ENCODE measurements at places on chromosomes 6 and 20. TPM values are rescaled to one million over a fixed set of nuclear protein-coding genes. Genes with fewer than 3 reads are reported as not detected.

- DNase-seq, result no peak
Measured at GRCh38 chr6:77883851-77884250, 231.0 kb downstream of the MEI4 start.

GRCh38 chr6:8536122-8536521, 100.8 kb upstream of the SLC35B3 start:
- DNase-seq, result no peak

DNA sequence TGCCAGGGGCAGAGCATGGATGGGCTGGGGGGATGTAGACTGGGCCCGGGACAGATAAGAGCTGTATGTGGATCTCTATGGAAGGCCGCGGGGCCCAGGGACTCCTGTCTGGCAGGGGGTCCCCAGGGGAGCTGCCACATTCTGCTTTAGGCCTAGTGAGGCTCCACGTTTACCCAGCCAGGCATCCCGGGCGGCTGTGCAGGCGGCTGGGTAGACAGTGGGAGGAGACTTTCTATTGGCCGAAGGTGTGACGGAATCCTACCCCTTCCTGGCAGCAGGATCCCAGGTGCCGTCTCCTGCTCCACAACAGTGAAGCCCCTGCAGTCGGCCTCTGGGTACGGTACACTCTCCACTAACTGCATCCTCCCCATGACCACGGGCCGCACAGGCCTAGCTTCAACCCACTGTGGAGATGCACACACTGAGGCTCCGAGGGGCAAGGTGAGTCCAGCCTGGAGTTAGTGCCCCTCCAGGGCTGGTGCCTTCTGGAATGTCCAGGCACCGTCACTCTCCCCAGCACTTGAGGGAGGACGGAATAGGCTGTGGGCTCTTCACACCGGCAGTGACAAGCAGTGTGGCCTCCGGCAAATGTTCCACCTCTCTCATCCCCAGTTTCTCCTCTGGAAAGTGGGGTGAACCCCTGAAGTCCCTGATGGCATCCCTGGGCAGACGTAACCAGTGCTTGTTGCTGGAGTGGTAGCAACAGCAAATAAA, 36.8 kb upstream of the ZBP1 start:
- DNase-seq, result no peak

DNA sequence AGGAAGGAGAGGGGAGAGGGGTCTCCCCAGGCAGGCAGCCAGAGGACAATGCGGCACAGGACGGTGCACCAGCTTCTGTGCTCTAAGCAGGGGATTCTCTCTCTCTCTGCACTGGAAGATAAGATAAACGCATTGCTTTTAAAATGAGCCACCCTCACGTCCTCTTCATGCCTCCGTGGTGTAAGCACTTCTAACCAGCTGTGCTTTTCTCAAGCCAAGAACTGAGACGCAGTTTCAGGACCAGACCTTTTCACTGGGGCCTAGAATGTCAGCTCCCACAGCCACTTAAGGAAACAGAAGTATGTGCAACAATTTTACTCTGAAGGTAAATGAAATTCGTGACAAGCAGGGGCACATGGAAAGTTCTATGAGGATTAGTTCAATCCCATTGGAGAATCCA, 82.4 kb downstream of the PSMB1 start:
- DNase-seq, result no peak

DNA sequence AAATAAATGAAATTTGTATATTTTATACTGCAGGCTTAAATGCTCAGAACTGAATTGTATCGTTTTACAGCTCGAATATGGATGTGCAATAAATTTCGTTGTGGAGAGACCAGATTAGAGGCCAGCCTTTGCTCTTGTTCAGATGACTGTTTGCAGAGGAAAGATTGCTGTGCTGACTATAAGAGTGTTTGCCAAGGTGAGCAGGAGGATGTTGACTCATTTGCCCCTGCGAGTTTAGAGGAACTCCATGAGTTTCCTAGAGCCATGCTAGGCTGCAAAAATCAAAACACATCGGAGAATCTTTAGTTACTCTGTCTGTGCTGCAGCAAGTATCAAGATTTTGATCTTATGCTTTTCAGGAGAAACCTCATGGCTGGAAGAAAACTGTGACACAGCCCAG, 15.4 kb downstream of the ENPP3 start:
- DNase-seq, result no peak

GRCh38 chr6:159252955-159253508, 83.8 kb downstream of the FNDC1 start:
- DNase-seq, result peak; percentile 14

DNA sequence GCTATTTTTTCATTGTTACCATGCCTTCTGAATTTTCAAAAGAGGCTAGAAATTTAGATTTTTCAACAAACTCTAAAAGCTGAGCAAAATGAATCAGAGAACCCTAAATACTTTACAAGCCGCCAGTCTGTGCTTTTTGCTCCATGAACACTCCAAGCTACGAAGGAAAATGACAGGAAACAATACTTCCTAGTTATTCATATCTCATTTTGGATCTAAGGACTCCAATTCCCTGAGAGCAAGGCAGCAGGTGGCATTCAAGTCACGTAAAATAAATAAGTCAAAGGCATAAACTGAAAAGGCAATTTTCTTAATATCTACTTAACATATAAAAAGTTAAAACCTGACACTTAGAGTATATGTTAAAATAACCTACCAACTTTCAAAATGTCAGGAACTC, 50.6 kb downstream of the PDSS2 start:
- DNase-seq, result no peak

GRCh38 chr20:61976644-61977418, 88.8 kb downstream of the TAF4 start:
- DNase-seq, result no peak

DNA sequence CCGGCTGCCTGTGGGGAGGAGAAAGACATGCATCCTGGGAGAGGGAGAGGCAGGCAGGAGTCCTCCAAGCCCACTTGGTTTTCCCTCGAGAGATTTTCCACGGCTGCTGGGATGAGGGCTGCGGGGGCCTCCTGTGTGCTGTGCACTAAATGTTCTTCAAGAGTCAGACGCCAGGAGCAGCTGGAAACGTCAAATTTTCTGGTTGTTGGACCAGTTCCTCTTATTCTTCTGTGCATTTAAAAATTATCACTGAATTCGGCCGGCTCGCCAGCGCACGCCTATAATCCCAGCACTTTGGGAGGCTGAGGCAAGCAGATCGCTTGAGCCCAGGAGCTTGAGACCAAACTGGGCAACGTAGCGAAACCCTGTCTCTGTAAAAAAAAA, 32.8 kb upstream of the NTSR1 start:
- DNase-seq, result no peak

GRCh38 chr6:139381216-139381865, 6.9 kb upstream of the CITED2 start:
- no peak for DNase-seq

The SEMG1 gene
- not detected for total RNA-seq

- no peak for DNase-seq
Measured at GRCh38 chr6:34144581-34145160, 1.2 kb downstream of the GRM4 start.

DNA sequence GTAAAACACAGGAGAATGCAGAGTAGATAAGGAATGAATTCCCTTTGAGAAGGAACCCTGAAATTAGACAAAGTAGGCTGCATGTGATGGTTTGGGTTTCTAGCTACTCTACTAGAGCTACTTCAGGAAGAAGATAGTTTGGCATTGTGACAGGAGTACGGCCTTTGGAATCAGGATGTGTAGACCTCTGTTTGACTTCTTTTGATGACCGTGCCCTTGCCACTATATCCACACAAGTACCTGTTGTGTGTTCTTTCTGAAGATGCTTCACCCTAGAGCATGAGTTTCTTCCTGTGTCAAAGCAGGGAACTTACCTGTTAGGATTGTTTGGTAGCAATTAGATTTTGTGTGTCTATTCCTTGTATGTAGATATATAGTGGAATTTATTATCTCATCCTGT, 41.7 kb downstream of the CD2AP start:
- no peak for DNase-seq

DNA sequence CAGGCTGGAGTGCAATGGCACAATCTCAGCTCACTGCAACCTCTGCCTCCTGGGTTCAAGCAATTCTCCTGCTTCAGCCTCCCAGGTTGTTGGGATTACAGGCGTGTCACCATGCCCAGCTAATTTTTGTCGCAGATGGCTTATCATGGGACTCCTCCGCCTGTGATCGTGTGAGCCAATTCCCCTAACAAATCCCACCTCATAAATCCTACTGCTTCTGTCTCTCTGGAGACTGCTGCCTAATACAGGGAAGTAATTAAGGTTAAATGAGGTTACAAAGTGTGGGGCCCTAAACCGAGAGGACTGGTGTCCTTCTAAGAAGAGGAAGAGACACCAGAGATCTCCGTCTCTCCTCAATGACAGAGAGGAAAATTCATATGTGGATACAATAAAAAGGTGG, 52.0 kb downstream of the TRPC4AP start:
- no peak for DNase-seq

DNA sequence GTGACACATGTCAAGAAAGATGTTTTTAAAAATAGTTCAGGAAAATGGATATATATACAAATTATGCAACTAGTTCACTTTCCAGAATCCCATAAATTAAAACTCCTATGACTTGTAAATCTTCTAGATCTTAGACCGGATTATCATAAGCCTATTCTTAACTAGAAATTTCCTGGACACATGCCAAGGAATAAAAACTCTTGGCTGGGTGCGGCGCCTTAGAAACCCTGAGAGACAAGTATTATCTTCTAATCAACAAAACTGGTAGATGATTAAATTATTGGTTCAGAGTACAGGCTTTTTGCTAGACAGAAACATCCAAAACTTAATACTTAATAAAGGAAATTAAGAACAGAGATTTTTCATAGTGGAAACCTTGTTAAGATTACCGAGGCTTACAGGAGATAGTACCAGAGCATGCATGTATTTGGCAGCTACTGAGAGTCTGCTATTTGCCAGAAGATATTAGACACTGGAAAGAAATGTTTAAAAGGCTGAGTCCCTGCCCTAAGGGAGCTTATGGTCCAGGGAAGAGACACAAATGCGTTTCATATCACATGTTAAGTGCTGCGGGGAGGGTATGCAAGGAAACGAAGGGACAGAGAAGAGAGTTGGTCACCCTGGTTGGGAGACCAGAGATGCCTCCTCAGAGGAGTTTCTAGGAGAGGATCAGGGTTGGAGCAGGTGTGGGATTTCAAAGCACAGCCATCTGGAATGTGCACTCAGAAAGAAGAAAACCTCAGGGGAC, 46.5 kb upstream of the IFNGR1 start:
- DNase-seq, result no peak

DNA sequence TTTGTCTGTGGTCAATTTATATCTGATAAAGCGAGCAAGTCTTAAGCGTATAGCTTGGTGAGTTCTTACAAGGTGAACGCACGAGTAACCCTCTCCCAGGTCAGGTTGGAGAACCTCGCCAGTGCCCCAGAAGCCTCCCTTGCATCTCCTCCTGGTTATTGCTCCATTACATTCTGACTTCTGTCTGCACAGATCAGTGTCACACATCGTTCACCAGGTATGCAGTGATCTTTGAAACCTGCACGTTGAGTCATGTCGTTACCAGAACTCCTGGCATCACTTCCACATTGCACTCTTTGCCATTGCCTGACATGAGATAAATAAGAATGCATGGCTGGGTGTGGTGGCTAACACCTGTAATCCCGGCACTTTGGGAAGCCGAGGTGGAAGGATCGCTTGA, 44.2 kb downstream of the AKAP12 start:
- DNase-seq, result no peak

All from activated CD4-positive, alpha-beta T cell treated with anti-CD3 and anti-CD28 coated beads, Interleukin-2, amount 10 ng/mL, durations not matched to agents 7 days and 5 days (primary cell).